ENCODE measurements at places on chromosomes 7 and 10.

DNA sequence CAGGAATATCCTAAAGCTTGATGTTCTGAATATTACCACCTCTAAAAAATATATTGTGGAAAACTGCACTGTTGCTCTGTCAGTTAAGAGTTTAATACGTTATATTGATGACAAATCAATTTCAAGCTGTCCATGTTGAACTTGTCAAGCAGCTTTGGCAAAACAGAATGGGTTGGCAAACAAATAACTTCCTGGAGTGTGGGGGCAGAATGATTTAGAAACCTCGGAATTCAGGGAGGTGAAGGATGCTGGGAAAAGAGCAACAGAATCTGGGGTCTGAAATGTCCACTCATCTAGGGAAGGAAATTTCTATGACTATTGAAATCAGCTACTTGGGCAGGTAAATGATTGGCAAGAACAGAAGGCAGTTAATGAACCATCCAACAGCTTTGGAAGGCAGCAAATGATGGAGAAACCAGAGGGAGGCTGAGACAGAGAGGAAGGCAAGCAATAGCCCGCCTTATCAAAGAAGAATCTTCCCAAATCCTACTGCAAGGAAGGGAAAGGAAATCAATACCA is 95.1 kb upstream of the PALS2 start:
- DNase-seq: no peak

DNA sequence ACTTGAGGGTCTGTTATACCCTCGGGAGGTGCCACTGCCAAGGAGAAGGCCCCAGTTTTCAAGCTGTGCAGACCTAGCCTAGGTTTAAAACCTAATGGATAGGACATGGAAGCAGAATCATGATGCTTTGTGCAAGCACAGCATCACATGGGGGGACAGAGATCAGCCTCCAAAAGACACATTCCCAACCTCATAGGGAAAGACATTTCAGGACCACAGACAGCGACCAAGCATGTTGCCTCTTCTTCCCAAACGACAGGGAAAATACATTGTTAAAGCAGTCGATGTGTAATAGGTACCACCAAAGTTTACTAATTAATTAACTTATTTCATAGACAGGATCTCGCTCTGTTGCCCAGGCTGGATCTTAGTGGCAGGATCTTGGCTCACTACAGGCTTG is 573.9 kb downstream of the TCERG1L start:
- no peak for DNase-seq

DNA sequence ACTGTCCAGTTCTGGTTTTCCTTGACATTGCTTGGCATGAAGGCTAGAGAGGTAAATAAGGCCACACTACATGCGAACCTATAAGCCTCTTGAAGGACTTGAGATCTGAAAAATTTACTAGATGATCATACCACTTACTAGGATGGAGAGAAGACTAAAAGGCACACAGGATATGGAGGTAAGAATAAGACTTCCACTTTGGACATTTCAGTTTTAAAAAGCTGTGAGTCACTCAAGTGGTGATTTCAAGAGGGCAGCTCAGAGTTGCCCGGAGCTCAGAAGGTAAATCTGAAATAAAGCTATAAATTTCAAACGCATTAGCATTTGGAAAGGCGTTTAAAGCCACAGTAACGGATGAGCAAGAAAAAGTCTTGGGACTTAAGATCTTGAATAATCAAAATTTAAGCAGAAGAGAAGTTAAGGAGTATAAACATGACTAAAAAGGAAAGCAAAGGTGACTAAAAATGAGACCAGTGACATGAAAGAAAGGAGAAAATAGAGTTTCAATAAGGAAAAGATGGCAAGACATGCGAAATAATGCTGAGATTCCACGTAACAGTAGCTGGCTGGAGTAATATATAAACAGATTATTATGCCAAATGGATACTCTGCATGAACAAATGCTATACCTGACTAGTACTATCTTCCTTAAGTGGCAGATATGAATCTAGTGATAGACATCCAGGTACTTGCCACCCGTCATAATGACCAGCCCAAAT is 68.3 kb downstream of the SNX13 start:
- no peak for DNase-seq

GRCh38 chr10:71633920-71634319 is 85.7 kb downstream of the C10orf105 start:
- no peak for DNase-seq

DNA sequence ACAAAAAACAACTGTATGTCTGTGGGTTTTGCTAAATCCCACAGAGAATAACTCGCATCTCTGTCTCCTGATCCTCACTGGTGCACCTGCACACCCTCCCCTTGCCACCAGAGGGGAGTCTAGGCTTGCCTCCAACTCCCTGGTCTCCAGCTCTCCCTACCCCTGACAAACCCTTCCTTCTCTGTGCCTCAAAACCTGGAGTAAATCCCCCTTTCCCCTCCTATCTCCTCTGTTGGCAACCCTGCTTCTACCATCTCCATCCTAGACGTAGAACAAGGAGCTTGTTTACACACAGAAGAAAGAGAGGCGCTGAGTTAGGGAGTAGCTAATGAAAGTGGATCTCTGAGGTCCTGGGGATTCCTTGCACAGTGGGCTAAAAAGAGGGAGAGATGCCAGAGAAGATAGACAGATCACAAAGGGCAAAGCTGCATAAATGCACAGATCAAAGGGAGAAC is 6.0 kb downstream of the MBLAC1 start:
- peak; percentile 70 for DNase-seq

GRCh38 chr10:10869592-10869991 is 148.1 kb upstream of the CELF2 start:
- no peak for DNase-seq

DNA sequence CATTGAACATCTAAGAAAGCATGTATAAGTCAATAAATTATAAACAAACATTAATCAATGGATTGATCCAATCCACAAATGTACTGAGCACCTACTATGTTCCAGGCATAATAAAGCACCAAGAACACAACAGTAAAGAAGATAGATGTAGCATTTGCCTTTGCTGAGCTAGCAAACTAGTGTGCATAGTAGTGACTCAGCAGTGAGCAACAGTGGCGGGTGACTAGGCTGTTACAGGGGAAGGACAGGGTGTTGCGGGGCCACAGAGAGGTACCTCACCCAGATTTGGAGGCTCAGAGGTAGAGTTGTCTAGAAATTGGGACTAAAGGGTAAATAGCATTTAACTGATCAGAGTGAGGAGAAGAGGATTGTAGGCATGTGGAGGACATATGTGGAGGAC is 83.6 kb downstream of the NXPH1 start:
- no peak for DNase-seq

GRCh38 chr7:84614821-84615501 is 420.4 kb upstream of the SEMA3A start:
- DNase-seq: no peak

DNA sequence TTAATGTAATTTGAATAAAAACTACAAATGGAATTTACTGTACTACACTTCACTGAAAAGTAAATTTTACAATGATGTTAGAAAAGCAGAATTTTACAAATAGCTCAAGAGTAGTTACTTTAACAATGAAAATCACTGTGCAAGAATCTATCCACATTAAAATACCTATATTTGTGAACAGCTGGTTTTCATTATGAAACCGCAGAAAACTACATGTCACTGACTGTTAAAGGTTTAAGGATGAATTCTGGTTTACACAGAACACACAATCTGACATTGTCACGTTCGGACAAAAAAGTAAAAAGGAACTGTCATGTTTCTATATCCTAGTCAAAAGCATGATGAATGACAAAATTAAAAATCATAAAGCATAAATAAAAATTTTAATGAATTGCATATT is 415.3 kb upstream of the PRKCQ start:
- DNase-seq: no peak

DNA sequence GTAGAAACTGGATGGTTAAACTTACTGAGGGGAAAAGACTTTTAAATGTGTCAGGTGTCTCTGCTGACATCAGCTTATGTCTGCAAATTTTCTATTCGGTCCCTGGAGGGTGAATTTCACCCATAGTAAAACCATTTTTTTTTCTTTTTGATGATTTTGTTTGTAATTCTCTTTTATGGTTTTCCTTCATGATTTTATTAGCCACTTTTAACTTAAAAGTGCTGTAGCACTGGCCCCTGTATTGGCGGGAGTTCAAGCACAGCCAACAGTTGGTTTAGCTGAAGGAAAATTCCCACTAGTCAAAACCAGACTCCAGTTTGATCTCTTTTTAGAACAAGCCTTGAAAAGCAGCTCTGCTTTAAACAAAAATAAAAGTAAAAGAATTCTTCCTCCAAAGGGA is 5.0 kb upstream of the ITGA8 start:
- DNase-seq: no peak

DNA sequence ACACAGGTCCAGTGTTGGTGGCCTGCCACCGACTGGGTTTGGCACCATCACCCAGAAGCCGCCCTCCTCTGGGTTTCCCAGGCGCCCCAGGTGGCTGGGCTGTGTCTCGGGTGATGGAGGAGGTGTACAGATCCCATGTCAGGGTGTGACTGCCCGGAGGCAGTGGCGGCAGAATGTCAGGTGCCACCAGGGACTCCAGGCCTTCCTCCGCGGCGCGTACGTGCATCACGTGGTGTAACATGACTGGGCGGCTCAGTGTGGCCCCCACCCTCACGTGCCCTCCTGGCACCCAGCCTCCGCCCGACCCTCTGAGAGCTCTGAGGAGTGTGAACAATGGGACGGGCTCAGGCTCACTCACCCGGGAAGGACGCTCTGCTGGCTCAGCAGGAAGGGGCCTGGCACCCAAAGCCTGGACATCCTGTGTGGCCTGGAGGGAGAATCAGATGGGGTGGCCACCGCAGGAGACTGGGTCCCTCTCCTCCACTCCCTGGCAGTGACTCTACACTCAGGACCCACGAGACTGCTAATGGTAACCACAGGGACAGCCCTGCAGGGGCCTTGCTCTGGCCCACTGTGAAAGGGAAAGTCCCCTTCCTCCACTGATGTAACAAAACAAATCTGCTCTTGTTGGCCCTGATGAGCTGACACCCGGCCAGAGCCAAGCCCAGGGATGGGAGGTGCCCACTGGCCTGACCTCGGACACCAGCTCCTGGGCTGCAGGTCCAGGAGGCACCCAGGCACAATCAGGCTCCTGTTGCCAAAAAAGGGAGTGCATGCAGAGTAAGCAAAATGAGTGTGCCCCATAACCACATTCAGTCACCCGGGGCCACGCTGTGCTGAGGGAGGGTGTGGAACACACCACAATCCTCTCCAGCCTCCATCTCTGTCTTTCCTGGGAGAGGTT is 164.8 kb downstream of the PRKAG2 start:
- DNase-seq: no peak

DNA sequence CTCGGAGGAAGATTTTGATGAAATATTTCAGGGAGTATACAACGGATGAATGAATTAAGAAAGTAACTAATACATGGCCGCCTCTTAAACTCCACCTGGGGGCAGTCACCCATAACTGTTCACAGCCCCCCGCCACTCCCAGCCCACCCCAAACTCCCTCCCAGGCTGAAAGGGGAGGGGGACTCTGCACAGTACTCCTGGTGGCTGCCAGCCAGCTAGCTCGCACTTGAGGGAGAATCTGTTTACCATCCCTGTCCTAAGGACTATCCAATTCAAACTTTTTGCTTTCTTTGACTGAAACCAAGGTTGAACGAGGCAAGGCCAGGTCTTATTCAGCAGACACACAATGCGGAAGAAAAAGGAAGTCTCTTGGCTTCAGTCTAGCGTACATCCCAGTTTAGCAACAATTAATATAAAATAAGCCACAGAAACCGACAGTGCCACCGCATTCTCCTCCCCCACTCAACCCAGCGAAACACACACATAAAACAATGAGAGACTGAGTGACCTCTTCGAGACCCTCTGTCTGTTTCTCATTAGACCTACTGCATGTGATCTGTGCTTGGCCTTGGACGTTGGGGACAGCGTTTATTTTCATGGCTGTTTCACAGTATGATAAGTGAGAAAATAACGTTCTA is 219.5 kb downstream of the GLI3 start:
- DNase-seq: no peak

DNA sequence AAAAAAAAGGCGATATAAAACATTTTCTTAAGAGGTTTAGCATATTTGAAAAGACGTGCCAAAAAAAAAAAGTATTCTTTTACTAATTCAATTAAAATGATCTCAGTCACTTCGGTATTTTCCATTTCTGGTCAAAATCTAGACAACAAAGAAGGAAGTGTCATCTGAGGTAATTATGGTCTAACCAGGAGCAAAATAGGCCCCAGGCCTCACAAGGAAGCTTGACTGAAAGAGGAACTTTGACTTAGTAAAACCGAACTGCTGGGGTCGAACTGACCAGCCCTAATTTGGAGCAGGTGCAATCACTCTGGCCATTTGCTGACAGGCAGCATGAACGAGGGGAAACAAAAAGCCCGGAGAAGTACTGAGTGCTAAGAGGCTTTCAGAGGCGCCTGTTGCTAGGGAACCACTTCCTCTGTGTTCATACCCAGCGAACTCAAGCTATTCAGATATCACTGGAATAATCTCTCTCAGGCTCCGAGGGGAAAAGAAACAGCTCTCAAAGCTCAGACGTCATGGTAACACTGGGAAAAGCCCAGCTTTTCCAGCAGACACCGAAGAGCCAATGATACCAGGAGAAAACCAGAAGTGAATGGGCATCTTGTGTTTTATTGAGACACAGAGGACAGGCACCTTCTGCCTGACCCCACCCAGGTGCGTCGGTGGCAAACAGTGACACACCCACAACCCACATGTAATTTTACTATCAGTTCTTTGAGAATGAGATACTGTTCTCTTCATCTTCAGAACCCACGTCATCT is 126.5 kb downstream of the FAM107B start:
- DNase-seq: peak; percentile 45

DNA sequence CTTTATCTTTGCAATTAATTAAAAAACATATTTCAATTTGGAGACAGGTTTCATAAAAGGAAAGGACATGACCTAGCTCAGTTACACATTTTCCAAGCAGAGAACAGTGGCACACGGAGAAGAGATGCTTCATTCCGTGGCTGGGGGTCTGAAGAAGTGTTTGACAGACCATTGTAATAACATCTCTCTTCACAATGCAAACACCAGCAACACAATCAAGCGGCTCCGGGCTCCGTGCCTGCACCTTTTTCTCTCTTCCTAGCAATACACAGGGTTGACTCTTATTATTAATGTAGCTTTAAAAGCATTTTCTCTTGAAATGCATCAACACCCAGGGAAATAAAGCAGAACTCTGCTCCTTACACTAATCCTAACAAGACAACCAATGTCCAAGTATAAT is 261.0 kb upstream of the AOAH start:
- DNase-seq: no peak

- DNase-seq: no peak
Measured at GRCh38 chr10:49111320-49111698, 4.0 kb downstream of the VSTM4 start.

GRCh38 chr7:8391353-8392062 is 41.9 kb upstream of the NXPH1 start:
- no peak for DNase-seq

GRCh38 chr10:68364101-68364886 is 31.6 kb upstream of the PBLD start:
- DNase-seq: no peak

DNA sequence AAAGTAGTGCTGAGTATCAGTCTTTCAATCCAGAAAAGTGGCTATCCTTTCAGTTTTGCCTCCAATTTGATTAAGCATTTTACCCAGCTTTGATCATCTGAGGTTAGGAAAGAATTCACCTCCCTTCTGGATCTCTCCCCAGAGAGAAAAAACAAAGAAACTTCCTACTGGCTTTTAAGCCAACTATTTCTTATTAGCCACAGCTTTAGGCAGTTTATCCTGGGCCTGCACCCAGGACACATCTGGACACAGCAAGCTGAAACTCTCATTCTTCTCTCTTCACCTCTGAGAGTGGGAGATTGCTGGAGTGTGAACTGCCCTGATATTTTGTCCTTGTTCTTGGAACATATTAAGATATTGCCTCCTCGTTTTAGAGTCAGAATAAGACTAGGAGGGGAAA is 43.5 kb upstream of the LSM8 start:
- no peak for DNase-seq
